Stimulated activated naive CD8-positive, alpha-beta T cell treated with anti-CD3 and anti-CD28 coated beads, Interleukin-15, Interleukin-2, amounts not matched to agents 100 U/mL and 50 U/mL, for 24 hours (primary cell): ENCODE measurements at places on chromosomes 2 and 18.

GRCh38 chr18:69490072-69490471 is 89.4 kb downstream of the DOK6 start:
- no peak for DNase-seq

GRCh38 chr2:201886504-201886903 is 80.2 kb downstream of the CDK15 start:
- DNase-seq: no peak

GRCh38 chr2:217799563-217800432 is 203.0 kb downstream of the TNS1 start:
- no peak for DNase-seq

- no peak for DNase-seq
Observed at GRCh38 chr2:145961846-145962245, 1441.9 kb upstream of the ZEB2 start.

DNA sequence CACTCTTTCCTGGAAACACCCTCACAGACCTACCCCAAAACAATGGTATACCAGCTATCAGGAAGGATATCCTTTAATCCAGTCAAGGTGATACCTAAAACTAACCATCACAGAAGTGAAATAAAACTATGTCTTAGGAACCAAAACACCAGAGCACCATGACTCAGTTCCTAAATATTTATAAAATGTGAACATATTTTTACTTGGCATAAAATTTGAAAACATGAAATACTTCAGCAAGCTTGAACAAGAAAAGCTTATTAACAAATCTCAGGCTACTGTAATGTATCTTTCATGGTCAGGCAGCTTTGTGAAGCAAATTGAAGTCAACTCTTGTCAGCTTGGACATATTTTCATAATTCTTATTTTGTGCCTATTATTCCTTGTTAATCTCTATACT is 440.8 kb upstream of the CDH20 start:
- DNase-seq: no peak

DNA sequence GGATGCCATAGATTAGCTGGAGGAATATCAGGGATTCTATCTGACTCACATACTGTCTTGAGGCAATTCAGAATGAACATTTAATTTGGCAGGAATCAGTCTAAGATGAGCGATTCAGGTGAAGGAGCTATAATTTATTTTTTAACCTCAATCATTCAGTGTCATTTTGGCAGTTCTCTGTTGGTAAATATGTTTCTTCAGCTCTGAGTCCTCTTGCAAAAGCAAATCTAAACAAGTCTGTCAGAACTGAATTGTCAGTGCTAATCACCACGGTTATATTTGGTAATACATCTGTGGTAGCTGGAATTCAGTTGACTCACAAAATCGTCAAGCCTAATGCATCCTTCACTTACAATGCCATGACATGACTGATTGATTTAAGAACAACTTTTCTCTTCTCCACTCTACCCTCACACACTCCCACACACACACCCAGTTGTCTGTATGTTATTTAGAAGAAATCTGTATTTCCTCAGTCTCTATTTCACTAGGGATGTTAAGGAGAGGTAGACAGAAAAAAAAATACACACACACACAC is 516.6 kb upstream of the NXPH2 start:
- no peak for DNase-seq

- DNase-seq: no peak
Observed at GRCh38 chr2:143768991-143769390, 639.8 kb downstream of the ARHGAP15 start.

- no peak for DNase-seq
Observed at GRCh38 chr2:137096693-137097092, 331.3 kb downstream of the THSD7B start.

DNA sequence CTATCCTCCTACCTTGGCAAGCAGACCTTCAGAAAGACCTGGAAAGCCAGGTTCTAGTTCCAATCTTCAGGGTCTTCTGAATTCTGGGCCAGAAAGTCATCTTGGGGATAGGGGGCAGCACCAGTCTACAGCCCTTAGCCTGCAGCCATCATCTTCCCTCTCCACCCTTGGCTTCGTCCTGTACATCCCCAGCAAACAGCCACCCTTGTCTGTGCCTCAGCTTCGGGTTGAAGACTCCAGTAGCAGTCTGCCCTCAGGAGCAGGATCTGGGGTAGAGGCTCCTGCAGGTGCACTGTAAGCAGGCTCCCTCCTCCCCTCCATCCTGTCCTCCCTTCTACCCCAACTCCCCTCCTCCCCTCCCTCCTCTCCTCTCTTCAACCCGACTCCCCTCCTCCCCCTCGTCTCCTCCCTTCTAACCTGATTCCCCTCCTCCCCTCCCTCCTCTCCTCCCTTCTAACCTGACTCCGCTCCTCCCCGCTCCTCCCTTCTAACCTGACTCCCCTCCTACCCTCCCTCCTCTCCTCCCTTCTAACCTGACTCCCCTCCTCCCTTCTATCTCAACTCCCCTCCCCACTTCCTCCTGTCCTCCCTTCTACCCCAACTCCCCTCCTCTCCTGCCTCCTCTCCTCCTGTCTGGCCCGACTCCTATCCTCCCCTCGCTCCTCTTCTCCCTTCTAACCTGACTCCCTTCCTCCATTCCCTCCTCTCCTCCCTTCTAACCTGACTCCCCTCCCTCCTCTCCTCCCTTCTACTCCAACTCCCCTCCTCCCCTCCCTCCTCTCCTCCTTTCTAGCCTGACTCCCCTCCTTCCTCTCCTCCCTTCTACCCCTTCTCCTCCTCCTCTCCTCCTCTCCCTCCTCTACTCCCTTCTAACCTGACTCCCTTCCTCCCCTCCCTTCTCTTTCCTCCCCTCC is 90.1 kb upstream of the SMAD2 start:
- no peak for DNase-seq

- DNase-seq: no peak
Observed at GRCh38 chr2:216652566-216652965, 19.3 kb downstream of the IGFBP2 start.

DNA sequence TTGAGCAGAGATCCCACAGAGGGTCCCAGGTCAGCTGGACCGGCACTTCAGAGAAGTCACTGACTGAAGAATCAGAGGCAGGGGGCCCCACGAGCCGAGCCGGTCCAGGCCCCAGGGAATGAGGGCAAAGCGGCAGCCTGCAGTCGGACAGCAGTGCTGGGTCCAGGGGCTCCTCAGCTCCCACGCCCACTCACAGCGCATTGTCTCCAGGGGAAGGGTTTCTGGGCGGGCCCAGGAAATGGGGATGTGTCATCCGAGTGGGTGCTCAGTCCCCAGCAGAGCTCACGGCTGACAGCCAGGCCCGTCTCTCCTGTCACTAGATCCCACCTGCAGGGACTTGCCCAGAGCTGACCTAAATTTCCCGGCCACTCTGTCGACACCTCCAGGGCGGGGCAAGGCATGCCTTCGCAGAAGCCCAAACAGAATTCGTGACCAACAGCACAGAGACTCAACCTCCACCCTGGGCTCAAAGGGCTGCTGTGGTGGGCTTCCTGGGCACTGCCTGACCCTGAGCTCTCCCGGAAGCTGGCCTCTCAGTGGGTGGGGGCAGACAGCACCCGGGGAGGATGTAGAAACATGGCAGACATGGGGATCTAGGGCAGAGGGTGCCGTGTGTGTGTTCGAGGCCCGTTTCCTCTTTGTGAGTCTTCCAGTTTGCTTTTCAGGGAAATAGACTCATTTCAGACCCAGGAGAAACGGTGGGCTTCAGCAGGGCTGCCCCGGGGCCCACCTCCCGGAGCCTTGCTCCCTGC is 42.1 kb upstream of the TAF1B start:
- peak; percentile 58 for DNase-seq

DNA sequence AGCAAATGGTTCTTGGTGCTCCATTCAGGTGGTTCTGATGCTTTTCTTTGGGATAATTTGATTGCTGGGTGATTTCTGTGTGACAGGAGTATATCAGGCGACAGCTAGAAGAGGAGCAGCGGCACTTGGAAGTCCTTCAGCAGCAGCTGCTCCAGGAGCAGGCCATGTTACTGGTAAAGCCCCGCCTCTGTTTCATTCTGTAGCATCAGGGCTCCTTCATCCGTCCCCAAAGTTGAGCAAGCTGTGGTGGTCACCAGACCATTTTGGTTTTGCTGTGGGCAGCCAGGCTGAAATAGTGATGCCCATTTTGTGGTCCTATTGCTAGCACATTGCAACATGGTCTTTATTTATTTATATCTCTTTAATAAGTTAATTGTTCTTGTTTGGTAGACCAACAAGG is 132.8 kb upstream of the IL1R2 start:
- DNase-seq: no peak
